ENCODE measurements at places on chromosomes 13 and 19. TPM values are rescaled to one million over a fixed set of nuclear protein-coding genes. Genes with fewer than 3 reads are reported as not detected.

- DNase-seq, result peak; percentile 61
Measured at GRCh38 chr19:15672580-15673175, at the start of gene CYP4F12. Gene CYP4F12, plus strand, starts transcription at chr19:15673087. Its CDS starts 443 bp downstream, at chr19:15673530.

DNA sequence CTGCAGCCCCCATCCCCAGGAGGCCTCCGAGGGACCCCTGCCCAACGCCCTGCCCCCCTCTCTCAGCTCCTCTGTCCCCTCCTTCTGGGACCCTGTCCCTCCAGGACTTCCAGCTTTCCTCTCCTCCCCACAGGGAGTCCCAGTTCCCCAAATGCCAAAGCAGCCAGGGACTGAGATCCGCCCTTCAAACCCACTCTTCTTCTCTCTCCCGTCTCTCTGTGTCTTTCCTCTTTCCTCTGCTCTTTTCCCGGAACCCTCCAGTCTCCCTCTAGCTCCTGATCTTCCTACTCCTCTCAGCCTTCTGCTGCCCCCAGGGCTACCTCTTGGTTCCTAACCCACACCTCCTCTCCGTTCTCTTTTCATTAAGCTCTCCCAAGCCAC, 377 bp downstream of the CA11 start:
- DNase-seq, result no peak

GRCh38 chr19:18007044-18007916, 690 bp upstream of the ARRDC2 start:
- peak; percentile 79 for DNase-seq

Gene PSG6
- total RNA-seq, result not detected

- no peak for DNase-seq
Measured at GRCh38 chr19:35729763-35730162, 12.0 kb downstream of the KMT2B start.

GRCh38 chr19:47391510-47392223, 27.7 kb downstream of the MEIS3 start:
- DNase-seq, result peak; percentile 25

Gene IZUMO4
- 11.8 TPM for total RNA-seq

GRCh38 chr13:87666831-87667230, 4.3 kb upstream of the SLITRK5 start:
- DNase-seq, result no peak

Gene SIAH3
- total RNA-seq, result not detected

Gene NCCRP1
- total RNA-seq, result 1.4 TPM

DNA sequence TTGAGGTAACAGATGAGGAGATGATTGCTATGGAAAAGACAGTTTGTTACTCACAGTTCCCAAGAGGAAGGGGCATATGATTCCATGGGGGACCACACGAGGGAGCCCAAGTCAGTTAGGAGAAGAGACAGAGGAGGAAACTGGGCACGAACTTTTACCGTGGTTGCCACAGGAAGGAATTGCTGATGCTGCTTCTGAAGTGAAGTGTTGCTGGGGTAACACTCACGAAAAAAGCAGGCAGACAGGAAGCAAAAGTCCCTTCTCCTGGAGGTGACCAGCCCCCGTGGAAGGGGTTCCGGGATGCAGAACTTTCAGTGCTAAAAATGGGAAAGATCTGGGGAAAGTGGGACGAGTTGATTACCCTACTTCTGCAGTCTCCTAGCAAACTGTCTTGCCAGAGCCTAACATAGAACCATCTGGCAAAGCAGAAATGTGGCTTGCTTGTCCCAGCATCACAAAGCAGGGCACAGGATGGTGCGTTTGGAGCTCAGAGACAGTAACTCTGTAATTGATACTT, 35.4 kb upstream of the MAP3K10 start:
- DNase-seq, result no peak

DNA sequence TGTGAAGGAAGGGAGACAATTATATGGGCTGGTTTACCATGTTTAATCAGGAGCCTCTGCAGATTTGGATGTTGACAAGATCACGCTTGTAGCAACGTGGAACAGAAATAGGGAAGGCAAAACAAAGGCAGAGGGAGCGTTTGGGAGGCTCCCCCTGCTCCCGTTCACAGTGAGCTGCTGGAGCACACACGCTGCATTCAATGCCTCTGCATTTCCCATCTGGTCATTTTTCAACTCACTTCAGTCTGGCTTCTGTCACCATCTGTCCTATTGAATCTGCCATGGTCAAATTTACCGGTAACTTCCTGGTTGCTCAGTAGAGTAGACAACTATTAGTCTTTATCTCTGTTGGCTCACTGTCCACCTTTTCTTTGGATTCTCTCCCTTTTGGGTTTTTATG, 91.0 kb downstream of the NHLRC3 start:
- DNase-seq, result no peak

GRCh38 chr19:13835791-13836723, 40.8 kb downstream of the ZSWIM4 start:
- no peak for DNase-seq

GRCh38 chr19:10719466-10719961, 1.6 kb downstream of the DNM2 start:
- no peak for DNase-seq

DNA sequence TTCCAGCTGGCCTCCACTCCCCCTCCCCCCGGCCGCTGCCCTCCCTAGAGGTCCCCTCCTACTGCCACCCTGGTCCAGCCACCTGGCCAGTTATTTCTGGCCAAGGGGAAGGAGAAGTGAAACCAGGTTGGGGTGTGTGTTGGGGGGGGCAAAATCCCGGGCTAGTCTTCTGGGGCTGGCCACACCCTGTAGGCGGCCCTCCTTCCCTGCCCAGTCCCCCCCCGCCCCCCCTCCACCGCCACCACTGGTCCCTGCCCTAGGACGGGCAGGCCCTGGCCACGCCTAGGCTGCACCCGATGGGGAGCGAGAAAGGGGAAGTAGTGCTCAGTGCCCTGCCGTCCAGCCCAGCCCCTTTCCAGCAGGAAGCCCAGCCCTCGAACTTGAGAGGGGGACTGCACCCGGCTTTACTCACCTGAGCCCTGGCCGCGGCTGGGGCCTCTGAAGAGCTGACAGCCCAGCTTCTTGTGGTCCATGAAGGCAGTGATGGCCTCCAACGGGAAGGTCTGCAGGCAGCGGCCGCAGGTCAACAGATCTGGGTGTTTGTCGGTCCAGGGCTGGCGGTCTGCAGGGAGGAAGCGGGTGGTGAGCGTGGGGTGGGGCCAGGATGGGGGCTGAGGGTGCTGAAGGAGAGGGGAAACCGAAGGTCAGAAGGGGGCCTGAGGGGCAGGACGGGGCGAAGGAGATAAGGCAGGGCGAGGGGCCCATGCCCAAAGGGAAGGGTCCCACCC, 813 bp downstream of the ZNF296 start:
- peak; percentile 63 for DNase-seq

- DNase-seq, result no peak
Measured at GRCh38 chr13:25971047-25971446, 80.8 kb downstream of the SHISA2 start.

GRCh38 chr13:95254339-95254738, 46.9 kb downstream of the ABCC4 start:
- no peak for DNase-seq

- DNase-seq, result no peak
Measured at GRCh38 chr13:41162151-41162550, 29.5 kb upstream of the KBTBD6 start.

GRCh38 chr19:15038294-15038693, 11.0 kb upstream of the CASP14 start:
- peak; percentile 81 for DNase-seq

DNA sequence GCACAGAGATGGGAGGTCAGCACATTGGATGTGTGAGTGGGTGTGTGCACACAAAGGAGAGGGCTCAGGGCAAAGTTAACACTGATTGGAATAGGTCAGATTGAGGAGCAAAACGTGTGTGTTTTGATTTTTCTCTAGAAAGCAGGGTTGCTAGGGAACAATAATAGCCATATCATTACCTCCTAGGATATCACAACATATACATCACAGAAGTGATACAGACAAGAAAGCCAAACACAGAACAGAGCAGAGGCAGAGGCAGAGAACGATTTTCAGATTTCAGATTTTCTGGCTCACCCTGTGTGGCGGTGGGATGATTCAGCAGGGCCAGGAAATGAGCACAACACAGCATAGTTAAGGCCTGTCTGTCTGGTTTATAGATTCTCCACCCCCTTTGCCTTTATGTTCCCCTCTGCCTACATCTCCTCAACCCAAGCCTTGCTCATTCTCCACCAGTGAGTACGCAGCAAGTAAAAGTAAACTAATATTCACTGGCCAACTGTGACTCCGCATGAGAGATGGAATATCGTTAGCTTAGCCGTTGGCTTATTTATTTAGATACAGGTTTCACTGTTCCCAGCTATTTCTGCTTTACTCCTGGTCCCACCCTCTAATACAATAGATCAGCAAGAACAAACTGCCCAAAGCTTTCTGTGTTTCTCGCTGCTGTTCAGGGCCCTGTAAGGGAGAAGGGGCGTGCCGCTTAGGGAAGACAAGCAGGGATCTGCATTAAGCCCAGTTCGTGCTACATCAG, 182.7 kb upstream of the TSC22D1 start:
- DNase-seq, result peak; percentile 15

Data from prostate gland (tissue), 2 donors.